Right lung (tissue), 10 donors: ENCODE measurements at places on chromosomes 1 and 21.

GRCh38 chr1:244246334-244246733 lies 195.3 kb downstream of the ZBTB18 start:
- no peak for DNase-seq

DNA sequence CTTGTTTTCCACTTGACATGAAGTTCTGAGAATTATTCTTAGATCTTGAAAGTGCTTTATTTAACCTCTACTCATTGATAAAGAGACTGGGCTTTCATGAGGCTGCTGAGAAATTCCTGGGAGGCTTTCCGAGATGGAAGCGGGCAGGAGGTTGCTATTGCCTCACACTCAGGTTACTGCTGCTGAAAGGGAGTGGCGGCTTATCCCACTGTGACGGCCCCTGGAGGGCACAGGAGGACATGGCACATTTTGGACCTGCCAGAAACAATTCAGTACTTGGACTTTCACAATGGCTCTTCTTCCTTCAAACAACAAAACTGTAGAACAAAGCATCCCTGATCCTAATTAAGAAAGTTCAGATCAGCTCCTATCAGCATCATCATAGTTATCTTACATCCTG lies 16.2 kb upstream of the MARK1 start:
- no peak for DNase-seq

DNA sequence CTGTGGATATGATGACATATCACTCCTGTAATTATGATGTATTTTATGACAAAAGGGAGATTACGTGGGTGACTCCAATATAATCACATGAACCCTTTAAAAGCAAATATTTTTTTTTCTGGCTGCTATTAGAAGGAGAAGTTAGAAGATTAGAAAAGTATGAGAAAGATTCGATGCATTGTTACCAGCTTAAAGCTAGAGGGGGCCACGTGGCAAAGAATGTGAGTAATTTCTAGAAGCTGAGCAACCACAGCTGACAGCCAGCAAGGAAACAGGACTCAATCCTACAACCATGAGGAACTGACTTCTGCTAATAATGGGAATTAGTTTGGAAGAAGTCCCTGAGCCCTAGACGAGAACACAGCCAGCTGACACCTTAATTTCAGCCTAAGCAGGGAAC lies 56.3 kb upstream of the C1orf87 start:
- DNase-seq = no peak

DNA sequence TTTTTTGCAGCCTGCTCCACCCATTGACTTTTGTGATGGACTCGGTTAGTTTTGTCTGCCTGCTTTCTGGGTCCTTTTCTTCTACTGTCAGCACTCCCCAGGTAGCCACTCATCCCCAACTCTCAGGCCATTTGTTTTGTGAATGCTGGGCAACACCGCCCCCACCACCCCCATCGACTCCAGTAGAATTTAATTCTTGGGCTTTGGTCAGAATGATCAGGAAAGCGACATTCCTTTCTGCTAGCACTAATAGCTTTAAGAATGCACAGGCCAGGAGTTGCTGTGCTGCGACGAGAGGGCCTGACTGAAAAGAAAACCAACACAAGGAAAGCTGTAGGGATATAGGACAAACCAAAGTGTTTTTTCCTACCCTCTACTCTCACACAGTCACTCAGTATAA lies 144.4 kb downstream of the CDC7 start:
- no peak for DNase-seq

GRCh38 chr1:159009704-159010361 lies at the start of gene IFI16:
TSS of gene IFI16 (plus strand) at chr1:159009907. CDS start at chr1:159014681, 4,774 bp downstream.
- DNase-seq = peak; percentile 72
